CD4-positive, alpha-beta T cell treated with Interferon alpha-2 for 1 hour (primary cell): ENCODE measurements at places on chromosomes 2 and 18.

- no peak for DNase-seq
Measured at GRCh38 chr2:119756837-119757236, 2.9 kb upstream of the PTPN4 start.

DNA sequence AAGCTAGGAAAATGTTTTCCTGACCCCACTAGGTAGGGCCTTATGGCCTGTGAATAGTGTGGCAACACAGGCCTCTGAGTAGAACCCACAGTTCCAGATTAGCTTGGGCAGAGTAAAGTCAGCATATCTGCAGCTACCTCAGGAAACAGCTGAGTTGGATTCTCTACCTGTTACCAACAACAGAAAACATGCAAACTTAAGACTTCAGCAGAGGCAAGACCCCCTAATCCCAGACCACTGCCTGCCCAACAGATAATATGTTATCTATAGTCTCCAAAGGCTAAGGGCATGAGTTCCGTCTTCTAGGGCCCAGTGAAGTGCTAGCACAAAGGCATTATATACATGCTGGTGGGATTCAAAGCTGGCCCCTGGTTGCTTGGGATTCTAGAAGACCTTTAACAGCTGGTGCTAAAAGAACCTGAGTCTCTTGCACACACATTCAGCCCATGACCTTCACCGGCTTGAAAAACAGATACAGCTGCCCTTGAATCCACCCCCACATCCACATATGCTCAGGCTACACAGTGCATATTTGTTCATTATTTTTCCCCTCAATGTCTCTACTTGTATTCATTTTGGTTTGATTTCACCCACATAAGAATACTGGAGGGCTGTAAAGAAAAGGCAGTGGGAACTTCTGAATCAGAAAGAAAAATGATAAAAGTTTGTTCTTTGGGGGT is 13.5 kb upstream of the UBXN4 start:
- DNase-seq = no peak

DNA sequence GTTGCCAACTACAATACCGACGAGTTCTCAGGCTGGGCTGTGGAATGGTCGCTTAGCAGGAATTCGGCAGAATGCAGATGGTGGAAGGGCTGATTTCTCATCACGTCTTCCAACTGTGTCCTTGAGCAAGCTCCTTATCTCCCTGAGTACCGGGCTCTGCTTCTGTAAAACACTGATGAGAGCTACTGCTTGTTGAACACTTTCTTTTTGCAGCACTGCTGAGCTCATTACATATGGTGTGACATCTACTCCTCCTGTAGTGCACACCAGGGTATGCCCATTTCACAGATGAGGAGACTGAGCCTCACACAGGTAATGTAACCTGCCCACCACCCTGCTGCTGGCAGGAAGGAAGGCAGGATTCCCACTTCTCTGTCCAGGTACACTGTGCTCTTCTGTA is 8.3 kb downstream of the IL1R2 start:
- DNase-seq = no peak

GRCh38 chr2:238378230-238379095 is 48.3 kb upstream of the ASB1 start:
- no peak for DNase-seq

DNA sequence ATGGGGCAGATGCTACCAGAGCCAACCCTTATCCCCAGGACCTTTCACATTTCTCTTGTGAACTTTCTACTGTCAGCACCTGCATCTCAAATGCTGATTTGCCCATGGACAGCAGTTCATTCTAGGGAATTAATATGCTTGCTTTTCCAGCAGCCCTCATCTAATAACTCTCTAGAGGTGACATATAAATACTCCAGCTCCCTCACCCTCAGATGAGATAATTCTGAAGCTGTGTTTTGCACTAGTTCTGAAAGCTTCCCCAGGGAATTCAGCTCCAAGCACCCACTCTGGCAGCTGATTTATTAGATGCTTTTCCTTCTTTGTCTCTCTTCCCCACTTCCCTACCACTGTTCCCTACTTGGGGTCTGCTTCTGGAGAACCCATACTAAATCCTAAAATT is 62.1 kb downstream of the PLCL1 start:
- DNase-seq = no peak

GRCh38 chr2:30148850-30149249 is 2.0 kb downstream of the YPEL5 start:
- DNase-seq = peak; percentile 29

DNA sequence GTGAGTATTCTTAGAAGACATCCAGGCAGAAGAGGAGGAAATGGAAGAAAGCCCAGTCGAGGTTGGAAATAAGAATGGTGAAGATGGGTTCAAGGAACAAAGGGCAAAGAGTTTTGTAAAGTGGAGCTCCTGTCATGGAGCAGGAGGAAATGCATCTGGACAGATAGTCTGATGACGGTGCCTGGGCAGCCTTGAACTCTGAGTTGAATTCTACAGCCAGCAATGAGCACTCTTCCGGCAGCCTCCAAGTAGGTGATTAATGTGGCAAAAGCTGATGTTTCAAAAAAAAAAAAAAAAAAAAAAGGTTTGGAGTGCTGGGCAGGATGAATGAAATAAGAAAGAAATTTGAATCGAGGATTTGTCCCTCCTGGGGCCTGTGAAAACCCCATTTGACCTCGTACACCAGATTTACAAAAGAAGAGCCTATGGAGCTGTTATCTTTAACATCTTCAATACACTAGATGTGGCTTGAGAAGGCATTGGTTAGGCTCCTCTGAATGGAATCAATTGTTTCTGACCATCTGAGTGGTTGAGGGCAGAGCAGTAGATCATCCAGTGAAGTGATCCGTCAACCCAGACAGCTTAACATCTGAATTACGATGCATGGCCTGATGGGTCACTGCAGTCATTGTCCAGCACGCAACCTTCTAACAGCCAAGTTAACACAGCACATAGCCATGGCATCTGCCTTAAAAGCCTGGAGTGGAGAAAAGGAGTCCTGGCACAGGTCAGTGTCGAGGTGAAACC is 449.7 kb downstream of the TXNL1 start:
- DNase-seq = no peak

DNA sequence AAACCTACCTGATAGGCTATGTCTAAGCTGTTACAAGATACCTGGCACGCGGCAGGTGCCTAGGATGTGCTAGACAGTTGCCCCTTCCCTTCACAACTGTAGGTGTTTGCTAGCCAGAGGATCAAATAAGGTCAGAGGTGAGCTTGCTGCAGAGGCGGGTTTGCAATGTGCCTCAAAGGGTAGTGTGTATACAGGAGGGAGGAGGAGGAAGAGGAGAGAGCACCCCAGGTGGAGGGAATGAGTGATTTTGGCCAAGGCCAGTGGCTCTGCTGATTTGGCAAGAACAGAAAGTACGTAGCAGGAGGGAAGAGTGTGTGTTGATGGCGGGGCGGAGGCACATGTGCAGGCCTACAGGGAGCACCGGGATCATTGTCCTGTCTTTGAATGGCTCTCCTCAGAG is 236.5 kb downstream of the HAUS1 start:
- DNase-seq = no peak

DNA sequence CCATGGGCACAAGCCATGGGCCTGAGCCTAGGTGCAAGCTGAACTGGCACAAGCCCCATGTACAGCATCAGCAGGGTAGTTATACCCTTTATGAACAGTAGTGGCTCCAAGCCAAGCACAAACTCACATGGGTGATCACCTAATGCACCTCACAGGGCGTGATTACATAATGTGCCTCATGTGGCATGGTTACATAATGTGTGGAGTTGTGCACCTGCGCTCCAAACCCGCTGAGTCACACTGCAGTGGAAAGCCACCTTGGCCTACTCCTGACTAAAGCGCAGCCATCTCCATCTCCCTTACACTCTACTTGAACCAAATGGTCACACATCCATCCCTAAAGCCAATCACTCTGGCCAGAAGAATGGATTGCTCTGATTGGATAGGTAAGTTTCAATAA is 279.7 kb downstream of the MBD2 start:
- DNase-seq = no peak

- DNase-seq = no peak
Measured at GRCh38 chr18:36613069-36613468, 215.7 kb downstream of the TPGS2 start.

GRCh38 chr2:60505240-60505879 is 48.1 kb downstream of the BCL11A start:
- DNase-seq = no peak

- no peak for DNase-seq
Measured at GRCh38 chr2:42547446-42548295, 20.8 kb upstream of the MTA3 start.

DNA sequence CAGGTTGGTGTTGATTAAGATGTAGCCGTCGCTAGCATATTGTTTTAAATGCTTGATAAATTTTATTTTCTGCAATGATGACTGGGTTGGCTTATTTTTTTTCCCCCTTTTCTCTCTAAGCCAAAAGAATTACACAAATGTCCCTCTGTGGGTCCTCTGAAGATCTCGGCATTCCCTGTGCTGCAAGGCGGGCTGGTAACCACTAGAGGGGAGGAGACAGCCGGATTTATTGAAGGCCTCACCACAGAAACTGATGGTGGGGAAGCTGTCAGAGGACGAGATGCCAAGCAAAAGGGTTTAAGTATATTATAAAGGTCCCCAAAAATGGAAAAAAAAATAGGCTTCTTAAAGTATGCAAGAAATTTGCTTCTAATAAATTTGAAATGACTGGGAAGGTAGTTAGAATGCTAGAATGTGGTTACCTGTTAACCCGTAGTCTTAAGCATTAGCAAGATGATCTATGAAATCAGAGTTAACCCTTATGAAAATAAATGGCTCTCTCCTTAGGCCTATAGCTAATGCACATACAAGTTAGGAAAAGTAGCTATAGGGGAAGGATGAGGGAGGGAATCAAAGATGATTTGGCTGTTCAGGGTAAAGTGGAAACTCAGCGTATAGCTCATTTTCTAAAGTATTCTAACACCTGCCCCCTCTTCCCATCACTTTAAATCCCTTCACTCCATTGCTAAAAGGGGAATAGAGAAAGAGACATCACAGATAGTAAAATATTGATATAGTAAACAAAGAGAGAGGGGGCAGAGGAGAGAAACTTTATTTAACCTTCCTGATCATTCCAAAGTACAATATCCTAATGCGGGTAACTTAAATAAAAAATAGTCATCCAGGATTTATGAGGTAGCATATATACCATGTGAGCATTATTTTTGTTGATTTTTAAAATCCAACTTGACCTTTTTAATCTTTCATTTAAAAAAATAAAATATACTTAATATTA is 894.5 kb upstream of the POU3F3 start:
- DNase-seq = no peak

DNA sequence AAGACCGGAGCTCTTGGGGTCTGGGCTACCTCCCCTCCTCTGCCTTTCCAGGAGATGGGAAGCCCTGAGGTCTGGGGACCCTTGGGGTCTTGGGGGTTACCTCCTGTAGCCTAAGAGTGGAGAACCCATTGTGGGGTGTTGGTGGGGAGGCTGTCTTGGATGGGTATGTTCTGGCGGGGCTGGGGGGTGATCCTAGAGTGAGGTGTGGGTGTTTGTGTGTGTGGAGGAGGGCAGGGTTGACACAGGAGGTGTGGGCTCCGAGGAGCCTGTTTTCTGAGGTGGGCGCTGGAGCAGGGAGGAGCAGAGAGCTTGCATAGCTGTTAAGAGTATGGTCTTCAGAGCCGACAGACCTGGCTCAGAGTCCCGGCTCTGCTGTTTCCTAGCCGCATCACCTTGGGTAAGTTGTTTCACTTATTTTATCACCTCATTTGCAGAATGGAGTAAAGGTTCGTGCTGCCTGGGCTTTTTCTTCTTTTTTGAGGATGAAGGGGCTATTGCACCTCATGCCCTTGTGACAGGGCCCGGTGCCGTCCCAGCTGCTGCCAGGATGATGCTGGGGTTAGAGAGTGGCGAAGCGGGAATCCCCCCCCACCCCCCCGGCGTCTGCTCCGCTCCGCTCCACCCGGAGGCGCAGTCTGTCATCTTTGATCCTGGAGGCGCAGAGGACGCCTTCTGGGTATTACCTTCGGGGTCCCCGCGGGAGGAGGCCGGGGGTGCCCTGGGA is 17.2 kb downstream of the TET3 start:
- DNase-seq = no peak

DNA sequence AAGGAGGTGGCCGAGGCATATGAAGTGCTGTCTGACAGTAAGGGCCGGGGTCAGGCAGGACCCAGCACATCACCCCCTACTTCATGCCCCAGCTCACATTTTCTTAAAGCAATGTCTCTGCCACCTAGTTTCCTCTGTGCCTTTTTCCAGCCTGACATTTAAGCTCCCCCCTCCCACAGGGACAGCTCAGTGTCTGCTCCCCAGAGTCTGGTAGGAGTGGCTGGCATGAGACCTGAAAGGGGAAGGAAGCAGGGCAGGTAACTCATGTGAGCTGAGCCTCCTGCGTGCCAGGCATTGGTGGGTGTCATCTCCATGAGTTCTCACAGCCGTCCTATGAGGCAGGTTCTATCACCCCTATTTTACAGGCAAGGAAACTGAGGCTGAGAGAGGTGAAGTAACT is 1.5 kb downstream of the DNAJB2 start:
- DNase-seq = no peak

GRCh38 chr2:41697389-41697788 is 350.4 kb upstream of the PKDCC start:
- DNase-seq = no peak

- no peak for DNase-seq
Measured at GRCh38 chr2:42495234-42495581, 1.4 kb upstream of the KCNG3 start.

DNA sequence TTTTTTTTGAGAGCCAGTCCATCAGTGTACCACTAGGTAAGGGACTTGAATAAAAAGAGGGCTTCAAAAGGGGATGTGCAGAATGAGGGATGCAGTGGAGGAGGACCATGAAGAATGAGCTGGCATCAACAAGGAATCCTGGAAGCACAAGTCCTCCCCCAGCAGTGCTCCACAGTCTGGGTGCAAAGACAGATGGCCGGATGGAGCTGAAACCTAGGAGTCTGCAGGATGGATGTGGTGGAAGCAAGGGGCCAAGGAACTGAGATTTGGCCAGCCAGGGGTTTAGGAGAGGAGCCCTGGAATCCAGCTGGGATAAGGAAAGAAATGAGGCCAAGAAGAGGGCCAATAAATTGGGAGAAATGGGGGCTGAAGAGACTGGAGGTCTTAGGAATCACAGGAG is 51.8 kb upstream of the RAB6C start:
- DNase-seq = no peak

GRCh38 chr2:38146275-38146906 is 70.4 kb upstream of the CYP1B1 start:
- no peak for DNase-seq

GRCh38 chr2:232228971-232229894 is 149.3 kb upstream of the ALPP start:
- DNase-seq = no peak

- DNase-seq = no peak
Measured at GRCh38 chr2:119483395-119483753, 40.9 kb downstream of the SCTR start.

DNA sequence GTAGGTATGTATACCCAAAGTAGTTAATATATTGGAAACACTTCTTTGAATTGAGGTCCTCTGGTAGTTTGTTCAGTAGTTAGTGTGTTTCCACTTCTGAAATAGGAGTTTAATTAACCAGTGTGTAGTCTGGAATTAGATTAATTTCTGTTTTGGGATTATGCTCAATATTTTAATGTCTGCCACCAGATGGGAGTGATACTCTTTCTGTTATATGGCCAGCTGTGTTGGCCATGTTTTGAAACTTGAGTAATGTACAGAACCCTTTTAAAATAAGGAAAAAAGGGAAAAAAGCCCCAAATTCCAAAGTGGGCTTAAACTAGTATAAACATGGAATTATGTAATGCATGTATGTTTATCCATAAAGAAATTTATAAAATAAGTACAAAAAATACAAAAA is 147.7 kb downstream of the CTNNA2 start:
- DNase-seq = no peak
